NCI-H69 (cell line): ENCODE measurements at places on chromosomes 6 and 20.
A peak's percentile ranks its signal among the peaks of the same experiment; 100 is the strongest.

GRCh38 chr20:32165836-32166545 lies 41.6 kb downstream of the PLAGL2 start:
- DNase-seq, result no peak

DNA sequence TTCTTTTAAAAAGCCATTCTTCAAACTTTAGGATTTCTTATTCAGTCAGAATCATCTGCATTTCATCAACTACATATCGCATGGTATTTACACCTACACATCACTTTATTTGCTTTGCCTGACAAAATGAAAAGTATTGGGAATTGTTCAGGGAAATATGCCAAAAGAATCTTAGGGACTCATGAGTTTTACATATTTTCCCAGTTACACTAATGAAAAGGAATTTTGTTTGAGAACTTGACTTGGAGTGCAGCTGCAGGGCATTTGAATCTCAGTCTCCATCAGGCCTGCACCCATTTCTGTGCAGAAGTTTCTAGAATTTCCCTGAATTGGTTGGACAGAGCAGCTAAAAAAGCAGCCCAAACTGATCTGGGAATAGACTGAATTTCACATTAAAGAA lies 65.3 kb downstream of the MTHFD1L start:
- no peak for DNase-seq

DNA sequence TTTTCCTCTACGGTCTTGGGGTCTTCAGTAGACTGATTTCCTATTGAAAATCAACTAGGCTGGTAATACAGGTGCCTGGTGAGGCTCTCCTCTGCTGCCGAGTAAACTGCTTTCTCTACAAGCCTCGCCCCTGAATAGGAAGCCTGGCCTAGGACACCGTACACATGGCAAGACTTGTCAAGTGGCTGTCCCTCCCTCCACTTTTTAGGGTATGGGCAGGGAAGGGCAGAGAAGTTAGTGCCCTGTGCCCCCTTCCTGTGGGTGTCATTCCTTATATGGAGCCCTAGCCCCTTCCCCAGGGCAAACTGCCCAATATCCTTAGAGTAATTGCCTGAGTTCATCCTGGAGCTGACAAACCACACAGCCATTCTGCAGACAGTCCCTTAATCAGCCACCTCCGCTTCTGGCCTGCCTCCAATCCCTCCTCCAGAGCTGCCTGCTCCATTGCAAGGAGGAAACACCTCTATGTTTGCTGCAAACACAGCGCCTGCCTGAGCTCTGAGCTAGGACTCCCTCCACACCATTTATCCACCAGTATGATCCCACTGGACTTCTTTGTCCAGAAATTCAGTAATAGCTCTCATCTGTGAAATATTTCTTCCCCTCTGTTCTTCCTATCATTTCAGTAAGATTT lies 93.1 kb downstream of the CHD6 start:
- peak; percentile 82 for DNase-seq

DNA sequence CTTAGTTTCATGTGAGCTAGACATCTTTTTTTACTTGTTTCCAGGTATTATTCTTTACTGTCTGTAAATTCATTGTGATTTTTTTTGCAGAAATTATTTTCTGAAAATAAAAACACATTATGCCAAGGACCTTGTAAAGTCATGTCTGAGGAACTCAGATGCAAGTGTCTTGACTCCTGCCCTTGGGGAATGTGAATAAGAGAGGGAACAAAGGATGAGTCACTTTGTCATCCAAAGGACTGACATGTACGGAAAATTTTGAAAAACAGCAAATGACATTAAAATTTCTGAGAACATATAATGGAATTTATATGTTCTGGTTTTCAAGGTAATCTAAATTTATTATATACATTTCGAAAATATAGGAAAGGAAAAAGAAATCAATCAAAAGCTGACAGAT lies 660.4 kb downstream of the CD109 start:
- DNase-seq, result no peak

GRCh38 chr20:4325548-4326187 lies 310.3 kb upstream of the RNF24 start:
- DNase-seq, result no peak

- peak; percentile 67 for DNase-seq
These were observed 731 bp downstream of the MAK start for GRCh38 chr6:10837622-10837994.

GRCh38 chr6:38570750-38571149 lies 69.0 kb downstream of the BTBD9 start:
- DNase-seq, result peak; percentile 39

DNA sequence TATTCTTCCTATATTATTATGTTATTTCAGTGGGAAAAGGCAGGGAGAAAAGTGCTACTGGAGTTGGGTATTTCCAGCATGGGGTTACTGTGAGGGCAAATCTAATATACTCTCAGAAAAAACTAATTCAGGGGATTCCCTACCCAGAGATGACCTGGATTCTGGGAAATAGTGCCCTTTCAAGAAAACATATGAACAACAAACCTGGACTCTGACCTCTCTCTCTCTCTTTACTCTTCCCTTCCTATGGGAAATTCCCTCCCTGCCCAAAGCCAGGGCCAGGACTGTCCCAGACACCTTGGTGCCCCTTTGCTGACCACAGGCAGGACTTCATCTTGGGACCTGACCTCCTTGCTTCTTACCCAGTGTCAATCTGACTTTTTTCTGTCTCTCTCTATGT lies 1.6 kb upstream of the UBD start:
- no peak for DNase-seq

DNA sequence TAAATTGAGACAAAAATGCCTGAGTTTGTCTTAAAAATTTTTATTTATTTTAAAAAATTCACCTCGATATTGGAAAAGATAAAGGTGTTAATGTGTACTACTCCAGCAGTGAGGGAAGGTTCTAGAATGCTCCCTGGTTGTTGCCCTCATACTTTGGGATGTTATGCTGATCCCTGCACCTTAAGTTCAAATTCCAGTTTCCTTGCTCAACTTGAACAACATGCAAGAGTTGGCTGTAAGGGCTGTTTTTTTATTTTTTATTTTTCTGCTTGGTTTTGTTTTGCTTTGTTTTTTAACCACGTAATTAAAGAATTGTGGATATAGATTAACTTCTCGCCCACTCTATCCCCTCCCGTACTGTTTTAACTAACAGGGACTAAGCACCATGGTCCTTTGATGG lies 158.7 kb upstream of the CITED2 start:
- no peak for DNase-seq

GRCh38 chr20:23679133-23680092 lies 9.4 kb downstream of the CST4 start:
- no peak for DNase-seq

GRCh38 chr6:13001927-13002326 lies 285.4 kb downstream of the PHACTR1 start:
- DNase-seq, result no peak
